Activated CD4-positive, alpha-beta T cell treated with anti-CD3 and anti-CD28 coated beads, Interleukin-2, amount 50 U/mL, for 4 hours (primary cell): ENCODE measurements at places on chromosomes 1 and 21.

GRCh38 chr1:109912873-109913272 lies 2.2 kb downstream of the CSF1 start:
- DNase-seq, result no peak

- DNase-seq, result no peak
These were observed 36.7 kb upstream of the LRRC8B start for GRCh38 chr1:89487972-89488371.

- DNase-seq, result no peak
These were observed 3.8 kb downstream of the ATP8B2 start for GRCh38 chr1:154329152-154329521.

GRCh38 chr1:3064296-3064850 lies 4.6 kb upstream of the PRDM16 start:
- DNase-seq, result no peak

DNA sequence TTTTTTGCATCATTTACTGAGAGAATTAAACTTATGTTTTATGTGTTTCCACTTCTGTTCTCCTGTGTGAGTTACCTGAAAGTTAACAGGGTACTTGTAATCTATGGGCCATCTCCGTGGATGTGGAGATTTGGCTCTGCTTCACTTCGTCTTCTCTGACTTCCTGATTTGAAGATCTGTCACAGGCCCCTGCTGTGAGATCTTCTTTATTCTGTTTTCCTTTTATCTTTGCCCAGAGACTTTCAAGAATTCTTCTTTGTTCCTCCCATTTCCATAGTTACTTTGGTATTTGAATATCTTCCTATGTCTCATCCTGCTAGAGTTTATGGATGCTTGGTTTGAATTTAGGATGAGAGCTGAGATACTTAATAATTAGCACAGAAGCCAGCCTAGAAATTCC lies 35.4 kb upstream of the PKN2 start:
- no peak for DNase-seq

- DNase-seq, result no peak
These were observed 26.8 kb downstream of the CCN1 start for GRCh38 chr1:85607126-85607920.

DNA sequence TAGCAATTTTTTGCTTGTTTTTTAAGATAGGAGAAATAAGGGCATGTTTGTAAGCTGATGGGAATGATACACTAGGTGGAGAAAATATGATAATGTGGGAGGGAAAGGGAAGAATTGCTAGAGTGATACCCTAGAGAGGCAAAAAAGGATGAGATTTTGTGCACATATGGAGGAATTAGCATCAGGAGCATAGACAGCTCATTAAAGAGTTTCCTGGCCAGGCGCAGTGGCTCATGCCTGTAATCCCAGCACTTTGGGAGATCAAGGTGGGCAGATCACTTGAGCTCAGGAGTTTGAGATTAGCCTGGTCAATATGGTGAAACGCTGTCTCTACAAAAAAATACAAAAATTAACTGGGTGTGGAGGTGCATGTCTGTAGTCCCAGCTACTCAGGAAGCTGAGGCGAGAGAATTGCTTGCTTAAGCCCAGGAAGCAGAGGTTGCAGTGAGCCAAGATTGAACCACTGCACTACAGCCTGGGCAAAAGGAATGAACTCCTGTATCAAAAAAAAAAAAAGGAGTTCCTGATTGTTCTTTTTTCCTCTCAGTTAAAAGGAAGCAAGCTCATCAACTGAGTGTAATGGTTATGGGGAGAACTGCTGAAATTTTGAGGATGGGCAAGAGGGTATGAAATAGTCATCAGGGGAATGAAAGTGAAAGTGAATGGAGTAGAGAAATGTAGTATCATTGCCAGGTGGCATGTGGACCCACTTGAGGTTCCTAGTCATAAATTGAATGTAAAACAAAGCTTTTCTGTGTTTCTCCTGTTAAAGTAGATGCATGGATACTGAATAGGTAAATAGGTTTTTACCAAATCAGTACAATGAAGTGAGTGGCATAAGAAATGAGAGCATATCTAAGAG lies 35.5 kb downstream of the SH3GLB1 start:
- DNase-seq, result no peak

- no peak for DNase-seq
These were observed 9.2 kb downstream of the CSTB start for GRCh38 chr21:43766734-43767497.

- no peak for DNase-seq
These were observed 361.4 kb upstream of the PTBP2 start for GRCh38 chr1:96360036-96360795.

- DNase-seq, result no peak
These were observed 35.9 kb downstream of the MAP3K7CL start for GRCh38 chr21:29166323-29166722.
